ENCODE measurements at places on chromosomes 11 and 22.
A peak's percentile ranks its signal among the peaks of the same experiment; 100 is the strongest.

GRCh38 chr11:12050470-12051286 lies 42.3 kb upstream of the DKK3 start:
- no peak for DNase-seq

GRCh38 chr11:3947061-3947460 lies 91.6 kb downstream of the STIM1 start:
- DNase-seq: no peak

DNA sequence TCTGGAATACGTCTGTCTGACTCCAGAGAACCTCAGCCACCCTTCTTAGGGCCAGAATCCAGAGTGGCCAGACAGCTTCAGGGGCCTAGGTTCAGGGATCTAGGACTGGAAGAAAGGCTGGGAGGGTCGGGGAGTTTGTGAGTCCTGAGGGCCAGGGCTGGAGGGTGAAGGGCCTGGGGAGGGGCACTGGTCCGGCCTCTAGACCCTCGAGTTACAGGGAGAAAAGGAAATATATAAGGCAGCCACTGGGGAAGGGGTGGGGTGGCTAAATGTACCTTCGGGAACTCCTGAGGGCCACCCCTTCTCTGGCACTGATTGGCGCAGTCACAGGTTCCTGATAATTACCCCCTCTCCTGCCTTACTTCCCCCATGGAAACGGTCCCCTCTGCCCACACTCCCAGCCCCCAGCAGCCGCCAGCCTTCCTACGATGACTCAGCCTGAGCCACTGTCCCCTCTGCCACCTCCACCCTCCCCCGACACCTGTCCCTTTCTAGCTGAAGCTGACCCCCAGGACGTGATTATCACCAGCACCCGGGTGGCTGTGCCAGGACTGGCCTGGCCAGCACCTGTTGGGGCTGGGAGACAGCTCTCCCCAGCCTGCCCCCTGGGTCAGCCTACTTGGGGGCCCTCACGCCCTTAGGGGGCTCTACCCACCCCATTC lies 26.4 kb downstream of the MB start:
- DNase-seq: no peak

GRCh38 chr11:83865636-83866461 lies 579.7 kb upstream of the CCDC90B start:
- peak; percentile 74 for DNase-seq

DNA sequence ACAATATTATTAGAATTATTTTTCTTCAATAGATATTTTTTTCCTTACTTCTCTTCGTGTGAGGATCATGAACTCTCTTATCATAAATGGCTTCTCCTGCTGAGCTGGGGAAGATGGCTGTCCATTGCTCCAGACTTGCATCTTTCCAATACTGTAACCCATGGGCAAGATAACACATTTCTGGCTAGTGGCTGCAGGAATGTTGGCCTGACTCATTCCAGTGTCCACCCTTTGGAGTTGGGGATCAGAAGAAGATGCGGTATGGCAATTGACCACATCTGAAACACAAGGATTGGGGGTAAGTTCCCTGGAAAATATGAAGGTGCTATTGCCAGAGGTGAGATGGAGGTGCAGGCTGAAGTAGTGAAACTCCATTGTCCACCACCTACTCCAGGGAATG lies 92.8 kb downstream of the FAR1 start:
- no peak for DNase-seq

DNA sequence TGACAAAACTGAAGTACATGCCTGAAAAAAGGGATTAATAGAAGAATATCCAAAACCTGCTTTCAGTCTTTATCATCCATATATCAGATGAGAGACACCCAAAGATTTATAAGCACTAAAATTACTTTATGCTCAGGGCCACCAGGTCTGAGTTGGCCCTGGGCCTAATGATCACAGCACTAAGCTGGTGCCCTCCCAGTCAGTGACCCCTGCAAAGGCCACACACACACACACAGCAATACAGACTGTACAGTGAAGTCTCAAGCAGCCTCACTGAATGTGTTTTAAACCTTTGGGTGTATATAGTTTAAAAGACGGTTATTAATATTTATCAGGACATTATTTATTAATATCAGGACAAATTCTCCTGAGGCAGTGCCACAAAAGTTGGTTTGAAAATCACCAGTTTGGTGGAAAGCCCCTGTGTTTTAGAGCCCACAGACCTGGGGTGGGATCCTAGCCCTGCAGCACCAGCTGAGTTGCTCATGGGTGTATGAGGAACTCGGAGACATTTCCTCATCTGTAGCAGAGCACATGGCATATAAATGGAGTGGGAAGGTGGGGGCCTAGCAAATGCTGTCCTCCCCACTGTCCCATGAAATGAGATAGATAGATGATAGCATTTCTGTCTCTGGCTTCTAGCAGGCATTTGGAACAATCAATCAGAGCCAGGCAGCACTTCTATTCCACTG lies 48.4 kb upstream of the HORMAD2 start:
- DNase-seq: no peak

GRCh38 chr11:101049123-101049522 lies 80.5 kb downstream of the PGR start:
- DNase-seq: peak; percentile 70

- DNase-seq: no peak
Measured at GRCh38 chr22:45878051-45878781, 98.7 kb downstream of the WNT7B start.

DNA sequence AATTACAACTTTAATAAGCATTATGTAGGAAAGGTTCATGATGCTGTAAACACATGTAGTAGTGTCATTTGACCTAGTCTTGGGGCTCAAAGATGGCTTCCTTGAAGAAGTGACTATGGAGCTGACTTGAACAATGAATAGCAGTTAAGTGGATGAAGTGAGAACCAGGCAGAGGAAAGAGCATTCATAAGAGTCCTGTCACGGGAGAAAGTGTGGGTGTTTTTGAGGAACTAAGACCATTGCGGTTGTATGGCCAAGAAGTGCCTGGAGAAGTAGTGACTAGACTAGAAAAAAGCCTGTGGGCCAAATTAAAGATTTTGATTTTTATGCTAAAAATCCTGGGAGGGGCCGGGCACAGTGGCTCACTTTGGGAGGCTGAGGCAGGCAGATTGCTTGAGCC lies 7.2 kb upstream of the IL18BP start:
- no peak for DNase-seq

- no peak for DNase-seq
Measured at GRCh38 chr11:86440305-86440716, 65.6 kb downstream of the CCDC81 start.

GRCh38 chr11:46293641-46294103 lies 16.2 kb downstream of the CREB3L1 start:
- no peak for DNase-seq

- DNase-seq: no peak
Measured at GRCh38 chr11:69003866-69004367, 9.1 kb downstream of the MRGPRF start.

GRCh38 chr22:26789951-26790350 lies 132.6 kb downstream of the MIAT start:
- DNase-seq: no peak

GRCh38 chr22:28112548-28113043 lies 193.5 kb upstream of the PITPNB start:
- DNase-seq: no peak

DNA sequence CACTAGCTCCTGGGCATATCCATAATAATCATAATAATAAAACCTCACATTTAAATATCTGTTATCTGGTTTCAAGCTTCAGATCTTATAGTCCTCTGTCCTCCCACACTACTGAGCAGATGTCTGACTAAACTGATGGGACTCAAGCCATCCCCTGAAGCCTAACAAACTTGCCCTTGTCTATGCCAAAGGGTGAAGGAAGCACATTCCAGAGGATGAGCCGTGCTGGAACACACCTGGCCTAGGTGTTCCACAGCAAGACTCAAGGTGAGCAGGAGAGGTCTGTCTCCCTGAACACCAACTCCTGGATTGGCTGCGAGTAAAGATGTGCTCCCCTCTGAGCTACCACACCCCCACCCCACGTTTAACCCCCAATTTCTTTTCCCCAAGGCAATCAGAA lies 14.7 kb downstream of the SCUBE2 start:
- peak; percentile 91 for DNase-seq

DNA sequence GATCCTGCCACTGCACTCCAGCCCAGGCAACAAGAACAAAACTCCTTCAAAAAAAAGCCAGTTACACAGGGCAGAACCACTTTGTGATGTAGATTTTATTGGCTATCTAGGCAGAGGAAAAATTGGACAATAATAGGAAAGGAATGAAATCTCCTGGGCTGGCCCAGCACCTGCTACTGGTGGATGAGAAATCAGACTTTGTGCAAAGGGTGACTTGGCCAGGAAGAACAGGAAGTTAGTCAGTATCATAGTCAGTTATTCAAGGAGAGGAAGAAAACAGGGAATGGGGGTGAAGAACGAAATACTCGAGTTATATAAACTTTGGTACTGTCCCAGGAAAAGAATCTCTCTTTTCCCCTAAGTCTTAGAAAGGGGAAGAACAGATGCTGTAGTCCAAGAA lies 11.0 kb upstream of the SPTBN2 start:
- DNase-seq: peak; percentile 34

GRCh38 chr11:128713595-128713994 lies 19.7 kb downstream of the FLI1 start:
- DNase-seq: peak; percentile 31

- no peak for DNase-seq
Measured at GRCh38 chr22:45310331-45310976, 720 bp downstream of the FAM118A start.

DNA sequence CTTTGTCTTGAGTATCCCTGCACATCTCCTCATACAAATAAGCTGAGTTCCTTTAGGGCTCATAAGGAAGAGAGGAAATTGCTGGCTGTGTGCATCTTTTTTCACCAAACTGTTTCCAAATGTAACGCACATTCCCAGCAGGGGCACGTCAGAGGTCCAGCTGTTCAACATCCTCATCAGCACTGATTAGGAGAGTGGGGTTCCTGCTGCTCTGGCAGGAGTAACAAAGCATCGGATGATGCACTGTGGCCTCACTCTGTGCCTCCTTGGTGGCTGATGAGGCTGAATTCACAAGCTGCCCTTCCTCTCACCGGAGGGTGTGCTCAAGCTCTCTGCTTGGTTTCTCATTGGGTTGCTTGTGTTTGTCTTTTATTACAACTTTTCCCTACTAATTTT lies 35.5 kb upstream of the SLC25A1 start:
- no peak for DNase-seq

DNA sequence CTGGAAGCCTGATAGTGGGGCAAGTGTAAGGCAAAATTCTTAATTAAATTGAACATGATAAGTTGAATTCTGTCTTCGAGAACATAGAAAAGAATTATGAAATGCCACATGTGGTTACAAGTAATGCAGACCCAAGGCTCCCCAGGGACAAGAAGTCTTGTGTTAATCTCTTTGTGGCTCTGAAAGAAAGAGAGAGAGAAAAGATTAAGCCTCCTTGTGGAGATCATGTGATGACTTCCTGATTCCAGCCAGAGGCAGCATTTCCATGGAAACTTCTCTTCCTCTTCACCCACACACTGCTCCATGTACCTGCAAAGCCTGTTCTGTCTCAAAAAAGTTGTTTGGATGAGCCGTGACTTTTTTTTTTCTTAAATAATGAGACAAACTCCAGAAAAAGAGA lies 1.9 kb upstream of the TYR start:
- DNase-seq: no peak

DNA sequence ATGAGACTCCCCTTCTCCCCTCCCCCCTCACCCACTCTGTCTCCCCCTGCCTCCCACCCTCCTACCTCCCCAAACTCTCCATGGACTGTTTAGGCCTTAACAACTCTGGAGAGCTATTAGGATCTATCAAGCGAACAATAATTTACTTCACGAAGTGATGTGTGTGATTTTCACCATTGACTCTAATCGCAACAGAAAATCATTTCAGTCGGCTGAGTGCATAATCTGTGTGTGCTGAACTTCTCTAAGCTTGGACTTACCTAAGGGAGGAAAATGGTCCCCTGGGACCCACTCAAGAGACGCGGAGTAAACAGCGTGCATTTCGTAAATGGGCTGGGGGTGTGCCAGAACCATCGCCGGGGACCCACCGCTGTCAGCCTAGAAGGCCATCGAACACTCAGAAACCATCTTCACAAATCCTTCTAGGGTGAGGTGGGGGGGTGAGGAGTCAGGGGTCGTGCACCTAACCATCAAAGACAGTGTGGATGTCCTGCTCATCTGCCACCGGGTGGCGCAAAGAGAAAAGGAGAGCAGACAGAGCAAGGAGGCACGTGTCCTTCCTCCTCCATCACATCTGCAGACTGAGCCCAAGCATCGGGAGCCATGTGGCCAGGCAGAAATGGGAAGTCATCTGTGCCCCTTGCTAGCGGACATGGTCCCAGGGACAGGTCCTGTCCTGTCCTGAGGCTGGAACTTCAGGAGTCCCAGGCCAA lies 62.1 kb upstream of the NUP50 start:
- DNase-seq: peak; percentile 15

DNA sequence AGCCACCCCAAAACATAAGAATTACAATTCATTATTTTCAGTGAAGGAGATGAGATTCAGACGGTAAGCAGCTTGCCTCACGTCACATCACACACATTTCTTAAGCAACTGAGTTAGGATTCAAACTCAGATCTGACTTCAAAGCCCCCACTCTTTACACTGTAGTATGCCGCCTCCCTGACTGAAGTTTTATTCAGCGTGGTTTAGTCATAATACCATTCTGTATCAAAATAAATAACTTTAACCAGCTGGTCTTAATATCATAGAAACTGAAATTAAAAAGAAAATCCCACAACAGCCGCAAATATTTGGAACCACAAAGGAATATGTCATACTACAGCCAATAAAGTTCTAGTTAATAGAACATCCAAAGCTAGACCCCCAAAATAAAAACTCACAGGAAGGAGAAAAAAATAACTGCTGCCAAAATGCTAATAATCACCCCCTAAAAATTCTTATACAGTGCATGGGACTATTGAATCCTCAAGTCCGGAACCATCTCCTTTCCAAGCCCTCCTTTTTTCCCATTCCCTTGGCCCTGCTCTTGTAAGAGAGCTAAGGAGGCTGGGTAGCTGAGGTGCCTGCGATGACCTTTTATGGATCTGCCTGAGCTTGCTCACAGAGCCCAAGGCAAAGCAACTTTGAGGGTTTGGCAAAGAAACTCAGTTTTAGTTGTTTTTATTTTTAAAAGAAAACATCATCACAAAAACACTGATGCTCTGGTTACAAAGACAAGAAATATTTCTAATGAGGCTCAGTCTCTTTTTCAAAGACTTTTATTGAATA lies 334.5 kb downstream of the TTC28 start:
- DNase-seq: peak; percentile 61

DNA sequence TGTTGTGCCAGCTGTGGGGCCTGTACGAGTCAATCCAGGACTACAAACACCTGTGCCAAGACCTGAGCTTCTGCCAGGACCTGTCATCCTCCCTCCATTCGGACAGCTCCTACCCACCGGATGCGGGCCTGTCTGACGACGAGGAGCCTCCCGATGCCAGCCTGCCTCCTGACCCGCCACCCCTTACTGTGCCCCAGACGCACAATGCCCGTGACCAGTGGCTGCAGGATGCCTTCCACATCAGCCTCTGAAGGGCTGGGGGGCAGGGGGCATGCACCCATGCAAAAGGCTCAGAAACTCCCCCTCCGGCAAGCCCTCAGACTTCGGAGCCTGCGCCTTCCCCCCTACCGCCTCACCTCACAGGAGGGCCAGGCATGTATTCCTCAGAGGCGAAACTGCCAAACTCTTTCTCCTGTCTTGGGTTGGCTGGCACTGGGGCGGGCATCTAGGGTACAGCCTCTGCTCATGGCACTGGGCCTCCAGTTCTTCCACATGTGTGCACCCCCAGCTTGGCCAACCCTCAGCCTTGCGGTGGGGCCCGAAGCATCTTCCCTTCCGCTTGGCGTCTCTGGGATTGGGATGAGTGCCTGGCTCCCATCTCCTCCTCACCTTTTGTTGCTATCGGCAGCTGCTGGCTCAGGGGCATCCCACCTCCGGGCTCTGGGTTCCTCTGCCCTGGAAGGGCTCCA lies 1.2 kb downstream of the FAM89B start:
- DNase-seq: no peak

GRCh38 chr11:70270104-70270876 lies at the start of gene PPFIA1:
Gene PPFIA1 (plus strand): TSS chr11:70270690. CDS start chr11:70272173, 1,483 bp downstream.
- DNase-seq: peak; percentile 96

Measured in mammary epithelial cell (primary cell).